ENCODE measurements at places on chromosomes 12 and 14.

- no peak for DNase-seq
These were observed 8.0 kb downstream of the AGAP2 start for GRCh38 chr12:57730336-57731067.

DNA sequence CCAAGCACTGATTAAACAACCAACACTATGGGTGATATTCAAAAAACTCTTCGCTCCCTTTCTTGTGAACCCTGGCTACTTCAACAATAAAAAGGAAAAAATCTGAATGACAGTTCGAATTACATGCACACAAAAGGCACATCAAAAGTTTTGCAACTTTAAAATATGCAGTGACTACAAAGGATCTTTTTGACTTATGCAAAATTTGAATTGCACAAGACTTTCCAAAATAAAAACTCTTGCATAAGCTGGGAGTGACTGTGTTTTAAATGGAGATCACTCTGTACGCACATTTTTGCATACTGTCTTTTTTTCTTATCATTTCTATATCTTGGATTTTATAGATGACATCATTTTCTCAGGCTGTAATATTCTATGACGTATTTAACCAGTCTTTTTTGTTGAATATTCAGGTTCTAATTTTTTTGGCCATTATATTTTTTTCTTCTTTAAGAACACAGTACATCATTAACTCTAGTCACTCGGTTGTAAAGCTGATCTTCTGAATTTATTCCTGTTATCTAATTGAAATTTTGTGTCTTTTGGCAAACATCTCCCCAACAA is 667.6 kb upstream of the TBX3 start:
- DNase-seq: no peak

DNA sequence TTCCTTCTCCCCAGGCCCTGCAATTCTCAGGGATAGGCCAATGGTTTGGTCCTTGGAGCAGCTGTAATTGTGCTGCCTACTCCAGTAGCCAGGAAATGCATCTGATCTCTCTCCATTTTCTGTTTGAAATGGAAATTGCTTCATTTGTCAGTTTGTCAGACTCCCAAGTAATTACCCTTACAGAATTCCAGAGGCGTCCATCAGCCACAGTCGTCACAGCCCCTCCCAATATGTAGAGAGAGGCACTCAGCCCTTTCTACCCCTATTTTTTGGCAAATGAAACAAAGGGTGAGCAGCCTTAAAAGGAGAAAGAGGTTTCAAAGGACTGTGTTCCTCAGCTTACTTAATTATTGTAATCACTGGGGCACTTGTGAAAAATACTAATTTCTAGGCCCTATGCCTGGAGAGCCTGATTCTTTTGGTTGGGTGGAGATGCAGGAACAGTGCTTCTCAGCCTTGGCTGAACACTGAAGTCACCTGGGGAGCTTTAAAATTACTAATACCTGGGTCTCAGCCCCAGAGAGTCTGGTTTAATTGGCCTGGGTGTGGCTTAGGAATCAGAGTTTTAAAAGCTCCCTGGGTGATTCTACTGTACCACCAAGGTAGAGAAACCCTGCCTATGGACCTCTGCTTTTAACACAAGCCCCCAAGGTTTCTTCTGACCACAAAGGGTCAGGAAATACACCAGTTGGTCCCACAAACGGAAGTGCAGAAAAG is 190.0 kb downstream of the EMP1 start:
- DNase-seq: no peak

- DNase-seq: peak; percentile 2
These were observed 1517.0 kb downstream of the AACS start for GRCh38 chr12:126582231-126582630.

- no peak for DNase-seq
These were observed 2.1 kb upstream of the DNAJC22 start for GRCh38 chr12:49344486-49345050.

DNA sequence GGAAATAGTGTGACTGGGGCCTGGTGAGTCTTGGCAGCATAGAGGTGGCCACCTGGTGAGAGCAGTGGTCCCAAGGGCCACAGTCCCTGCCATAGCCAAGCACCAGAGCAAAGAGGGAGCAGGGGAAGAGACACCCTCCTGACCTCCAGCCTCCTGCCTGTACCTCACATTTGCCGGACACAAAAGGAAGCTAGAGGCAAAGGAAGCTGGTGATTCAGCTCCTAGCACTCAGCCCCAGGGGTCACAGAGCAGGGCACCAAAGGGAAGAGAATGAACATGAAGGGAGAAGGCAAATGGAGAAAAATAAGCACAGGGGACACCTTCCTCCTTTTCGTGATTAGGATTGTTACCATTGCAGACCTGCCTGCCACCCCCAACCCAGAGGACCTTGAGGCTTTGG is 216.8 kb downstream of the ZFP36L1 start:
- no peak for DNase-seq

GRCh38 chr14:104676694-104677511 is 12.5 kb upstream of the INF2 start:
- DNase-seq: no peak

DNA sequence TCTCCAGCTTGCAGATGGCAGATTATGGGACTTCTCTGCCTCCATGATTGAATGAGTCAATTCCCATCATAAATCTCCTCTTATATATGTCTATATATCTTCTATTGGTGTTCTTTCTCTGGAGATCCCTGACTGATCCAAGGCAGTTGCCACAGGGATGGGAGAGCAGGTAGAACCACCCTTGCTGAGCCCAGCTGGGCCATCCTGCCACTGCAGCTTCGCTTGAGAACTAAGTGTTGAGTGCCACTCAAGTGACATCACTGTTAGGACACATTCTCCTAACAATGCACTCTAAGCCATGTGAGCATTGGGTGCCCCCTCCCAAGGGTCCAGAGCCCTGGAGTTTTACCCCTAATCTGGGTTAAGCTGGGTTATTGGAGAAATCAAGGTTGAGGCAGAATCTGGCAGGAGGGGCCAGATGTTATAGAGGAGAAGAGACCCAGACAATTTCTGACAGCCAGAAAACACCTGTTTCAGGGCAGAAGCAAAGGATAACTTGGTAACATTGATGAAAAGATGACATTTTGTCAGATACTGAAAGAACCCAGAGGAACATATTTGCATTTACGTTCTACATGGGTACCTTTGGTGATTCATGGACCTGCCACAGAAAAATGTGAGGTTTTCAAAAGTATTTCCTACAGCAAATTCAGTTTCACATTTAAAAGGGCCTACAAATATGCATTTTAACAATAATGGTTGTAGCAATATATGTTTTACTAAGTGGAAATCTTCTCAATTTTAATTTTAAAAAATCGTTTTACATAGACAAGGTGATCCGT is 57.2 kb upstream of the MAX start:
- no peak for DNase-seq

GRCh38 chr12:79929065-79929464 is 5.8 kb downstream of the PPP1R12A start:
- no peak for DNase-seq

DNA sequence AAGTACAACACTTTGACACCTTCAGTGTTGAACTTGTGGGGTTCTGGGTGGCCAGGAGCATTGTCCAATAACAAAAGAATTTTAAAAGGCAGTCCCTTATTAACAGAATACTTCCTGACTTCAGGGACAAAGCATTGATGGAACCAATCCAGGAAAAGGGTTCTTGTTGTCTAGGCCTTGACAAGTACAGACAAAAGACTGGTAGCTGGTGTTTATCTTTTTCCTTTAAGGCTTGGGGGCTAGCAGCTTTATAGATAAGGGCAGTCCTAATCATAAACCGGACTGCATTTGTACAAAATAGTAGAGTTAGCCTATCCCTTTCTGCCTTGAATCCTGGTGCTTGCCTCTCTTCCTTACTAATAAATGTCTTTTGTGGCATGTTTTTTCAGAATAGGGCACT is 27.4 kb downstream of the FAM177A1 start:
- DNase-seq: no peak

GRCh38 chr12:91954326-91954725 is 191.3 kb downstream of the BTG1 start:
- no peak for DNase-seq

DNA sequence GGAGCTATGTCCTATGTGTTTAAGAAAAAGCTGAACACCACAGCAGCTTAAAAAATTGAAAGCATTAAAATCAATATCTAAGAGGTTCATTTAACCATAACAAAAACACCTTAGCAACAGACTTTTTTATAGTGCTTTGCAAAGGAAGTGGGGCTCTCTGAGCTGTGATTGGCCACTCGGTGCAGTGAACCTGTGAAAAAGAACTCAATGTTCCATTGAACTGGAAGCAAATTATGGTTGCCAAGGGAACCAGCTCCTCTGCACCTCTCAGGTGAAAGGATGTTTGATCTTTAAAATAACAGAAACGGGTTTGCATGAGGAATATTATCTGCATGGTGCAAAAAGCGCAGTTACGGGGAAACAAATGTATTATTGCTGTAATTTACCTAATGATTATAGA is 149.4 kb downstream of the SNAPC1 start:
- no peak for DNase-seq

- no peak for DNase-seq
These were observed 36.8 kb downstream of the NIN start for GRCh38 chr14:50794068-50794645.

DNA sequence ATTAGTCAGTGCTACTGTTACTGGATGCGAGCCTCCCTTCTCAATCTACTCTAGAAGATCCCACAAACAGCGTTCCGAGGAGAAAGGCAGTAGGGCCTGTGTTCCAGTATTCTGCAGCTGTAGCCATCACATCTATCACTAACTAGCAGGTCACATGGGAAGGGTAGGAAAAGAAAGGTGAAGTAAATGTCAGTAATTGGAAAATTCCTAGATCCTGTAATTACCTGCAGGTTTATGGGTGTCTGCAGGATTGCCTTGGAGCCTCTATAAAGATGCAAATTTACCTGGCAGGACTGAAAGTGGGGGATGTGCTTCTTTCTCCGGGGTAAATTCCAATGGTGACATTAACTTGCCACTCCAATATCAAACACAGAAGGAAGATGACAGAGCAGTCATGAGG is 77.8 kb downstream of the FERMT2 start:
- DNase-seq: no peak

DNA sequence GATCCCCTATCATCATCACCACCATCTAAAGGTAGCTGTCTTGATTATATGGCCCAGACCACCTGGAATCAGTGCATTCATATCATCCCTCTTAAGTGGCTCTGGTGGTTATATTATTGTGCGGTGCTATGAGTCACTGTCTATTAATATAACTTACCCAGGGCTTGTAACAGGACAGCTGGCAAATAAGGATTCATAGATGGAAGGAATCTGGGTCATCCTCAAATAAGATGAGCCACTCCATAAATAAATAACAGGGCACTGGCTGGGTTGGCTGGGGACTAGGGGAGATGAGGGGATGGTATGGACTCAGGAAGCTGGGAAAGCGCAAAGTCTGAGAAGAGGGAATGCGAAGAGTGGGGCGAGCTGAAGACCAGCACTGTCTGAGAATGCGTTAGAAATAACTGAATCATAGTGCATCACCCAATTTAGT is 216.1 kb downstream of the NUAK1 start:
- DNase-seq: peak; percentile 49

- peak; percentile 25 for DNase-seq
These were observed 191.4 kb downstream of the CACNA1C start for GRCh38 chr12:2244013-2244861.

- no peak for DNase-seq
These were observed 49.8 kb upstream of the RAP1B start for GRCh38 chr12:68560851-68561422.

- DNase-seq: no peak
These were observed 6.0 kb downstream of the PLA2G1B start for GRCh38 chr12:120321382-120322202.

- DNase-seq: no peak
These were observed 103.9 kb downstream of the TGFB3 start for GRCh38 chr14:75877884-75878283.

- DNase-seq: no peak
These were observed 12.2 kb downstream of the MYRFL start for GRCh38 chr12:69837191-69837590.

- DNase-seq: no peak
These were observed 3.5 kb downstream of the GLT1D1 start for GRCh38 chr12:128856791-128857078.

- peak; percentile 36 for DNase-seq
These were observed 845 bp downstream of the L3HYPDH start for GRCh38 chr14:59483363-59483762.

Measured in RWPE1 (cell line).